Subcutaneous preadipocyte (primary cell): ENCODE measurements at places on chromosomes 1 and 21. TPM values are rescaled to one million over a fixed set of nuclear protein-coding genes. Genes with fewer than 3 reads are reported as not detected.

The SPATA46 gene
- total RNA-seq, result not detected in 2 replicates

The ZNF691 gene
- 7.6 and 9.2 TPM in 2 replicates for total RNA-seq

The IVL gene
- total RNA-seq, result under 0.01 TPM in 1 of 2 replicates, not detected in the other

The GJA8 gene
- not detected in 2 replicates for total RNA-seq

The C1QTNF12 gene
- total RNA-seq, result 0.59 and 1.8 TPM in 2 replicates

The FALEC gene
- total RNA-seq, result not detected in 2 replicates

The DEPDC1 gene
- 22.8 and 44.8 TPM in 2 replicates for total RNA-seq

The GJC2 gene
- 1.8 and 2.7 TPM in 2 replicates for total RNA-seq

The HSD3B1 gene
- not detected in 2 replicates for total RNA-seq

The KCNJ15 gene
- total RNA-seq, result 16.6 and 24.3 TPM in 2 replicates

The GSTM2 gene
- total RNA-seq, result 10.2 and 18.0 TPM in 2 replicates

The PSMA5 gene
- 54.5 and 64.3 TPM in 2 replicates for total RNA-seq
